Activated CD4-positive, CD25-positive, alpha-beta regulatory T cell treated with anti-CD3 and anti-CD28 coated beads, Interleukin-2, amount 50 U/mL, for 72 hours (primary cell): ENCODE measurements at places on chromosomes 3 and 15.

GRCh38 chr15:66838671-66839239 is 136.7 kb downstream of the SMAD6 start:
- no peak for DNase-seq

GRCh38 chr3:179981646-179982045 is 55.1 kb downstream of the PEX5L start:
- DNase-seq = no peak

- no peak for DNase-seq
Measured at GRCh38 chr3:52894756-52895155, 2.6 kb downstream of the STIMATE start.

- DNase-seq = no peak
Measured at GRCh38 chr3:86744051-86744450, 246.9 kb downstream of the VGLL3 start.

DNA sequence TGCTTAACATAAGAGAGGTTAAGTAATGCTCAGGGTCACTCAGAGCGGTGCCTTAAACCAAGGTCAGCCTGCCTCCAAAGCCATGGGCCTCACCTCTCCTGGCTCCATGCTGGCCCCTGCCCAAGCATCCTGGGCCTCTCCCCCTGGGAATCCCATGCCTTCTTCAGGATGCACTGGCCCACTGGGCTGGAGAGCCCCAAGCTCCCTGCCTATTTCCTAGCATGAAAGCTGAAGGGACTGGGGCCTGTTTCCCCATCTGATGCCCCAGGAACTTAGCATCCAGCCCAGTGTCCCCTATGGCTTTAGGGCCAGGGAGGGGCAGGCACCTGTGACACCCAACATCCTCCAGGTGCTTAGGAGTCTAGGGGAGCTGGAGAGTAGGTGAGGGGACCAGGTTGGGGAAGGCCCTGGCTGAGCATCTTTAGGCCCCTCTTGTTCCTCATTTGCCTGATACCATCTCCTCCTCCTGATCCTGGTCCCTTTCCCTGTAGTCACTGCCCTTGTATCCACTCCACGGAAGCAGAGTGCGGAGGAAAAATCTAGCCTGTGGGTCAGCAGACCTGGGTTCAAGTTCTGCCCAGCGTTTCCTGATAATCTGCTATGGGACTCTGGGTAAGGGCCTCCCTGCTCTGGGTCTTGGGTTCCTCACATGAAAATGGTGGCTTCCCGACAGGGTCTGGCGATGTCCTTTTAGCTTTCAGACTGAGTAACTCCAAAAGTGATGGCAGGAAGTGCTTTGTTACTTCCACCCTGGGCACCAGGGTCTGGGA is 28.6 kb downstream of the EHD4 start:
- no peak for DNase-seq

DNA sequence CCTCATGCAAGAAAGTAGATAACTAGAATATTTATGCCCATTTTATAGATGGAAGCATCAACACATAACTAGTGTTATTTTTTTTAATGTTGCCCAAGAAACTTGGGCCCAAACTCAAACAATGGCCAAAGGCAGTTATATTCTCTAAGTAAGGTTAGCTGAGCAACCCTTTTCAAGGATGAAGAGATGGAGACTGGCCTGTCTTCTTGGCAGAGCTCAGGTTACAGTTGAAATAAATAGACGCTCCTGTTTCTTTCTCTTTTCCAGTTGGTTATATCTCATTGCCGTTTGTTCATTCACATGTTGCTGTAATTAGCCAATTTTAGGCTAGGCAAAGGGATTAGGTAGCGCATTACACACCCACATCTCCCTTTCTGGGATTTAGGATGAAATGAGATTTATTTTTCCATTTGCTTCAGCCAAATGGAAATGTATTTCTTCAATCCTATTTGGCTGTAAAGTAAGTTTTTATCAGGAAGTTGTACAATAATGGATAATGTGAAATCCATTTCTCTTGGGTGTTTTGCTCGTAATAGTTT is 93.2 kb downstream of the CMSS1 start:
- no peak for DNase-seq

- no peak for DNase-seq
Measured at GRCh38 chr3:186679151-186679550, 13.3 kb downstream of the HRG start.

- no peak for DNase-seq
Measured at GRCh38 chr3:51099794-51100535, 285.1 kb upstream of the MANF start.

DNA sequence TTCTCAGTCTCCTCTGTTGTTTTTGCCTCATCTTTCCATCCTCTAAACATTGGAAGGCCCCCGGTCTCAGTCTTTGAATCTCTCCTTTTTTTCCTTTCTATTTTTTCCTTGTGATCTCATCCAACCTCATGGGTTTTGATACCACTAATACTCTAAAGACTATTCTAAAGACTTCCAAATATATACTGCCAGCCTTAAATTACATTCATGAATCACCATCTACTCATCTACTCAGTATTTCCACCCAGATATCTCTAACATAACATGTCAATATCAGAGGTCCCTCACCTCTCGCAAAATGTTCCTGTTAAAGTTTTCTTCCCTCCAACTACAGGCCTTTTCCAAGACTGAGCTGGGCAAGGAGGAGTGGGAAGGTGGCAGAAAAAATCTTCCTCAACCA is 282.5 kb upstream of the TTC14 start:
- DNase-seq = no peak

DNA sequence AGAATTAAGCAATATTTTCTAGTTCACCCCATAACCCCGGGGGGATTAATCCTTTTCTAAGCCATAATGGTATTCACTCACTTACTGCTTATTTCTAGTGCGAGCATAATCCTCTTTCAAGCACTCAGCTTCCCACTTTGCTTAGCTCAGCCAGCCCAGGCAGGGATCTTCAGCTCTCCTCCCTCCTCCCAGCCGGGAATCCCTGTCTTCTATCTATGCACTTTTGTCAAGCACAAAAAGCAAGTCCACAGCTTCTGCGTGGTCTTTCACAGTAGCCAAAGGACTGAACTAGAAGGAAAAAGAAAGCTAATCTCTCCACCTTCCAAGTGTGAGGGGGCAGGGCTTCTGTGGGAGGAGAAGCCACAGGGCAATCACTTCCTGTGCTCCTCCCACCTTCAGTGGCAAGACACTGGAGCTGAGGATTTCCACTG is 62.8 kb downstream of the PEX5L start:
- DNase-seq = no peak

DNA sequence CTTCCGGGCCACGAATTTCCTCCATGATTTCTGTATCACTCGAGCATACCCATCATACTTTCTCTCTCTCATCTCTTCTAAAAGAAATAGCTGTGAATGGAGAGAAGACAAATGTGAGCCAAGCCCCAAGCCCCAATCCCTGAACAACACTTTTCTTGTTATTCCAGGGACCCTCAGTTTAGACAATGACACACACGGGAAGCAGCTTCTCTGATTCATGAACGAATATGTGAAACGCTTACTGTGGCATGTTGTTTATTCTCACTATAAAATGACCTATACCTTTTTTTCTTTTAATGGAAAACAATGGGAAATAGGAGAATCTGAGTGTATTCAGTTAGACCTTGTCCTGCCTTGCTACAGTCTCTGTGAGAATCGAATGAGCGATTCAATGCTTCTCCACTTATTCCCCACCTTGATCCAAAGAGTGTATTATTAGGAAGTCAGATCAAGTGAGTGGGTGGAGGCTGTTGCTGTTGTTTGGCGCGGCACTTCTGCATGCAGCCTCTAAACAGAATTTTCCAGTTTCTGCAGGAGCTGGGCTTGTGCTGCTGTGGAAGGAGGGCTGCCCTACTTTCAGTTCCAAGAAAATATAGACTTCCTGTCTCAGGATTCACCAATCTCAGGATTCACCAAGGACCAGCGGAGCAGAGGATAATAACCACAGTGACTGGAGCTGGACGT is 32.4 kb upstream of the LDHAL6B start:
- no peak for DNase-seq

GRCh38 chr3:155791190-155791589 is 14.9 kb downstream of the C3orf33 start:
- DNase-seq = no peak

DNA sequence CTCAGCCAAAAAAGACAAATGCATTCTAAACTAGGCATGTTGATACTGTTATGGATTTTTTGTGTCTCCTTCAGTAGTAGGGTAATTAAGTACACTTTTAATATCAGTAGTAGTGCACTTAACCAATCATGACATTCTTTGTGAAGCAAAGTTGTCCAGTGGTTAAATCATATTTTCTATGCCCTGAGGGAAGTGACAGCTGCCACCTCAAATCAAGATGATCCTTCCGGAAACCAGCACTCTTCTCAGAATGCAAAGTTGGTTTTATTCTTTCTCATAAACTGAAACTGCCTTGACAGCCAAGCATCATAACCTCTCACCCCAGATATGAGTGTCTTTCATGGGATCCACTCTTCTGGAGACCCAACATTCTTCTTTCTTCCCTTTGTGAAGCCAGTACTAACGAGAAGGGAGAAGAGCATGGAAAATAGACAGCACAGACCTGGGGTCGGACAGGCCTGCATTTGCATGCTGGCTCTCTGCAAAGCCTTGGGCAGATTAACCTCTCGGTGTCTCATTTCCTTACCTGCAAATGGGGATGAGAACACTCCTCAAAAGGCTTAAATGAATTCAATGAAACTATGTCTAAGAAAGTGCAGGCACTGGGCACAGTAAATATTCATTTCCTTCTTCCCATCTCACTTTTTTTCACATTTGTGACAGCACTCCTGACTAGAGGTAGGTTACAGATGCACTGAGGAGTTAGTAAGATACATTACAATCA is 13.2 kb downstream of the AAGAB start:
- no peak for DNase-seq
